GM10248 (cell line): ENCODE measurements at places on chromosomes 16 and 17.

DNA sequence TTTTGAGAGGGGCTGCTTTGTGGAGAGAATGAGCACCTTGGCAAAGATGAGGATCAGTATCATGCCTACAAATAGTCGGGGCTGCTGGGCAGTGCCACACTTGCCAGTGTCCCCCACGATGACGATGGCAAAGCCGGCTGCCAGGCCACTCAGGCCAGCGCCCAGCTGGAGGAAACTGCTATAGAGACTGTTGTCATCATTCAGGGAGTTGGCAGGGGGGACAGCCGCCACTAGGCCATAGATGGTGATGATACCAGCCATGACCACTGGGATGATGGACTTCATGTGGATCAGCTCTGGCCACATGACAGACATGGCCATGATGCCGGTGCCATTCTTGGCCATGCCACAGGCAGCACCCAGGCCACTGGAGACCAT, 23.8 kb downstream of the MINK1 start:
- no peak for DNase-seq

- no peak for DNase-seq
Measured at GRCh38 chr16:11151156-11151884, 104.7 kb downstream of the SOCS1 start.

- no peak for DNase-seq
Measured at GRCh38 chr17:49994085-49995054, 654 bp downstream of the DLX3 start.

GRCh38 chr16:71754108-71754507, 29.6 kb upstream of the PHLPP2 start:
- DNase-seq, result no peak

- no peak for DNase-seq
Measured at GRCh38 chr16:396605-397004, 394 bp upstream of the NME4 start.
